ENCODE measurements at places on chromosomes 11 and 22.
A peak's percentile ranks its signal among the peaks of the same experiment; 100 is the strongest.

GRCh38 chr11:122795307-122795706 is 43.0 kb upstream of the CRTAM start:
- no peak for DNase-seq

DNA sequence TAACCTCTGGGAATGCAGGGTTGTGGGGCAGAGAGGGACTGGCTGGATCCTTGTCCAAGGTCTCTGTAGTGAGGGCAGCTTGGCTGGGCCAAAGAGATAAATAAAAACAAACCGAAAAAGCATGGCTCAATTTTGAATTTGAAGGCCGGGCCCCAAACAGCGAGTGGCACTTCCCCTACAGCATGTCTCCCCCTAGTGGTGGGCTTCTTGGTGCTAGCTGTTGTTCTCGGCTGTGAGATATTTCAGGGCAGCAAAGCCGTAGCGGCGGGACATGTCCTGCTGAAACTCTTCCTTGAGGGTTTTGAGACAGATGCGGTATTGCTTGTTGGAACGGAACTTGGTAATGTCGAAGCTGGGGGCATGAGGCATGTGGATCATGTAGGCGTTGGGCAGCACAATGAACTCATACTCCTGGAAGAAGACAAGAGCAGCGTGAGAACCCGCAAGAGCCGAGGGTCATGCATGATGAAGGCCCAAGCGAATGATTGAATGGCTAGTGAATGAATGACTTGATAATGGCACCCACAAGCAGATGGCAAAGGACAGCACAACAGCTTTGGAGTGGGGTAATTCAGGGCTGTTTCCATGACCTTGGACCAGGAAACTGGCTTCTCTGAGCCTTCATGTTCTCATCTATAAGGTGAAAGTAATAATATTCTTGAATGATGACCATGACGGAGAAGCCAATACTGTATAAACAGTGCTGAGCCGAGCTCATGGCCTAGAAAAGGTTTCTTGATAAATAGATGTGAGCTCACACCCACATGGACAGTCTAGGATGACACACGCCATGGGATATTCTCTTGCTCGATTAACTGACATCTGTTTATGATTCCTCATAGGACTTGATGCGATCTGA is 216.3 kb upstream of the SYN3 start:
- DNase-seq: peak; percentile 83

- DNase-seq: no peak
Measured at GRCh38 chr22:42855721-42856120, 1.4 kb downstream of the ARFGAP3 start.

- no peak for DNase-seq
Measured at GRCh38 chr11:12692229-12693075, 18.2 kb downstream of the TEAD1 start.

DNA sequence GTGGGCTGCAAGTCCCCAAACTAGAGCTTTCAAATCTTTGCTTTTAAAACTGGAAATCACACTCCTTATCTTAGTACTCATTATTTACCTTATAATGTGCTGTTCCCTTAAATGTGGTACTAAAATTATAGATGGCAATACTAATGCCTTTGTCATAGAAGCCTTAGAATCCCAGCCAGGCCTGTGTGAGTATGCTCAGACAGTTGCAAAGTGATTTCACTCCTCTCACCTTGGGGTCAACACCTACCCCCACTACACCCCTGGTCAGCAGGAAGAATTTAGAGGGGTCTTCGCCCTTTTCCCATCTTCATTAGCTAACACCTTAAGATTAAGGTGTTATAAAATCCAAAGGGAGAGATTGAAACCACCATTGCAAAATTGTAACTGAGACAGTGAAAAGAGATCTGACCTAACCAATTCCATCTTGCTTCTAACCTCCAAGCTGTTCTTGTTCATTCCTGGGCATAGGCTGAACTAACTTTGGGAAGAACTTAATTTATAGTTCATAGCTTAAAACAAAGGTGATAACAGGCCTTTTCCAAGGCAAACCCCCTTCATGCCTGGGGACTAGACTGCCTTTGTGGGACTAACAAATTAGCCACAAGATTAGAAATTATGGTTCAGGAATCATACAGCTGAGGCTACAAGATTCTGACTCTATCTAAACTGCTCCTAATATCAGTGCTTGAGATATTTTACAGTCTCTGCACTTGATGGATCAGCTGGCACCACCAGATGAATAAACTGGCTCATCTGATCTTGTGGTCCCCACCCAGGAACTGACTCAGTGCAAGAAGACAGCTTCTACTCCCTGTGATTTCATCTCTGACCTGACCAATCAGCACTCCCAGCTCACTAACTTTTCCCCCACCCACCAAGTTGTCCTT is 10.4 kb upstream of the MRPL17 start:
- DNase-seq: no peak

DNA sequence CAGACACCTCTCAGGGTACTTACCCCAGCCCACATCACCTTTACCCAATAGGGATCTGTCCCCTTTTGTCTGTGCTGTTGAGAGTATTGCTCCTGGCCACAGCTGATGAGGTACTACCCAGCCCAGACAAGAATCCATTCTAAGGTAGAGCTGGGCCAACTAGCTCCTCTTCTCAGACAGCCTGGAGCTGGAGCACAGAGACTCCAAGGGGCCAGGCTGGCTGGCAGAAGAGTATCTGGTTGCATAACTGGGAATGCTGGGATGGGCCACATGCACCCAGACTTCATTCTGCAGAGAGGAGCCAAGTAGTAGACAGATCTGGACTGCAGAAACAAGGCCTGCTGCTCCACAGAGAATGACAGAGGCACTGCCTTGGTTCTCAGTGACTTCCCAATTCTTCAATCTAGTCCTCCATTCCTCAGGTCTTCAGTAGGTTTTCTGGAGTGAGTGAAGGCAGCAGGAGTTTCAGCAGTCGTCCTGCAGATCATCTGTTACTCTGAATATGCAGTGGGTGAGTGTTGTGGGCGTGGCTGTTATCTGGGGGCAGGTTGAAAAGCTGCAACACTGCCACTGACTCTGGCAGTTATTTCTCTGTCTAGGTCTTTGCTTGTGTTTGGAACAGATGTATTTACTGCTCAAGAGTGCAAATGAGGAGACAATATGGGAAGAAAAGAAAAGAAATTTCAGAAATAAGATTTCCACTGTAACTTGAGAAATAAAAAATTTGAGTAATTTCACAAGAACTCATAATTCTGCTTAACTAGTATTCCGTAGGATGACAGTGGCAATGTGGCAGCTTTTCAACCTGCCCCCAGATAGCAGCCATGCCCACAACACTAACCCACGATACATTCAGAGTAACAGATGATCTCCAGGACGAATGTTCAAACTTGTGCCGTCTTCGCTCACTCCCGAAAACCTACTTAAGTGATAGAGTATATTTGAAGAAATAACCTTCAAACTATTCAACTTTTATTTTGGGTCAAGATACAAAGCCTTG is 34.9 kb downstream of the MAPK1 start:
- no peak for DNase-seq

DNA sequence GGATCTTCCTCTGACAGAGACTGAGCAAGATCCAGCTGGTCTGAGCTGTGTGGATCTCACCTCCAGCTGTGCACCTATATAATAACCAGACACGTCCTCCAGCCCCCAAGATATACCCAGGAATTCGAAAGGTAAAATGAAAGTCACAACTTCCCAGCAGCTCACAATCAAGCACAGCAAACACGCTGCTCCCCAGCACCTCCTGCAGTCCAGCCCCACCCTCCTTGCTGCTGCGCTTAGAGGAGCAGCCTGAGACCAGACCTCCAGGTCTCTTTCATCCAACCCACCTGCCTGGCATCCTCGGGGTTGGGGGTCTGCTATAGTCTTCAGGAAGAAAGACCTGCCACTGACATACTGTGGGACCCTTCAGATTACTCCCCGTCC is 3.0 kb upstream of the APOL4 start:
- DNase-seq: no peak

GRCh38 chr11:100791860-100792259 is 104.8 kb downstream of the ARHGAP42 start:
- DNase-seq: peak; percentile 23

- DNase-seq: no peak
Measured at GRCh38 chr22:46081036-46081830, 69.1 kb upstream of the PPARA start.

DNA sequence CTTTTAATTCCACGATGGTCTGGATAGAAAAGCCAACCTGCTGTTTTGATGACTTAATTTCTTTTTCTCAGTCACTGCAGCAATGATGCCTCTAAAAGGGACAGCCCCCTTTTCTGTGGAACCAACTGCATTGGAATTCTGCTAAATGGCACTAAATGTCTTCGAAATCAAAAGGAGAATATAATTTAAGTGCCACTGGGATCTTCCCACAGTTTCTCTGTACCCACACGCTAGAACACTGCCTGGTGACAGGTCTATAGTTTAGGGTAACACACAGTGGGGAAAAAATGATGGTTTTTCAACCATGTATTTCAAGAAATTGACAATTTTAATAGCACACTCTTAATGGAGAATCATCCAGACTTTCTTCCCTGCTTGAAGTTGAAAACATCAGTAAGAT is 182.3 kb downstream of the OPCML start:
- DNase-seq: no peak

DNA sequence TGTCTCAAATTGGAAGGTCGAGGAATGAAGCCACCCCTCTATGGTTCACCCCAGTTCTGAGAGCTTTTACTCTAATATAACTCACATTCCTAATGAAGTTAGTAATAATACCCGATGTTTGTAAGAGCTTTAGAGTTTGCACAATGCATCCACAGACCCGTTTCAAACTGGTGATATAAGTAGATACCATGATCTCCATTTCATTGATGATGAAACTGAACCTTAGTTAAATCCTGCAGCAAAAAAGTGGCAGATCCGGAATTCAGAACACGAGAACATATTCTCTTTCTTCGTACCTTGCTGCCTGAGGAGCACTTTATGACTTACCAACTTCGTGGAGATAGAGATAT is 757 bp upstream of the RBFOX2 start:
- DNase-seq: no peak

DNA sequence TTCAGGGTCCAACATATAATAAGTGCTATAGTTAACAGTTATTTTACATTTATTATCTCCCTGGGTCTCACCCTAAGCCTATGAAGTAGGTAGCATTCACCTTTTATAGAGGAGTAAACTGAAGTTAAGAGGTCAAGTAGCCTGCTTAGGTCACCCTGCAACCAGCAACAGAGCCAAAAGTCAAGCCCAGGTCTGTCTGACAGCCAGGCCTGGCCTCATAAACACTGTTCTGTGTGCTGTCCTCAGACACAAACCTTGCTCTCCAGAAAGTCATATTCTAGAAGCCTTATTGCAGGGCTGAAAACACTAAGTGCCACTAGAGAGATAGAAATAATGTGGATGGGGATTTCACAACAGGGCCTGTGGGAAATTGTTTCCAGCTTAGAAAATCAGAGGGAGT is 59.3 kb downstream of the BDNF start:
- DNase-seq: no peak

GRCh38 chr11:62897311-62897710 is 16.6 kb downstream of the SLC3A2 start:
- no peak for DNase-seq

DNA sequence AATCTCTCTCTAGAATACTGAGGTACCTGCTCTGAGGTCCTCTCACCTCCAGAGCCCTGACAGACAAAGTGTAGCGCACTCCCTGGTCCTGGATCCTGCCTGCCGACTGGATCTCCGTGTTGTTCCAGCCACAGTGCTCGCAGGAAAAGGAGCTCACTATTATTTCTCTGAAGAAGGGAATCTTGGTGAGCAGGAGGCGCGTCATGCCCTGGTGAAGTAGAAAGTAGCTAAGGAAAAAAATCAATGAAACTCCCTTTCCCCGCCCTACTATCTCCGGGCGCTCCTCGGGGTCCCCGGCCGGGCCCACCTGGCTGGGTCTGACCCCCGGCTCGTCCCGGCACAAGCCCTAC is 412 bp downstream of the ZPR1 start:
- no peak for DNase-seq

GRCh38 chr11:112392904-112393303 is 132.2 kb upstream of the PLET1 start:
- DNase-seq: no peak

DNA sequence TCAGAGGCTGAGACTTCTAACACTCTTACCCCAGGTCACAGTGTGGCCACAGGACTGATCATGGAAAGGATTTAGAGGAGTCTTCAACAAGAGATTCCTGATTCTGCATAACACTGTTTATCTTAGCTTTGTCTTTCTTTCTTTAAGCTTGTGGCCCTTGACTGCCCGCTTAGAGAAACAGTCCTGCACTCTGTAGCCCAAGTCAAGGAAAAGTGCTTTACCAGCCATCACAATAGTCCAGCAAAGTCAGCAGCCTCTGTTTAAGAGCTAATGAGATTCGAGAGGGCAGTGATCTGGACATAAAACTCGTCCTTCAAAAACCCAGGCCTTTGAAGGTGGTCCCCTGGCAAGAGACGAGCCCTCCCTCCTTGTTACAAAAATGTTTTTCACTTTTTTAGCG is 30.0 kb downstream of the PRDM10 start:
- DNase-seq: no peak

GRCh38 chr11:95067039-95067840 is 521 bp downstream of the SRSF8 start:
- peak; percentile 83 for DNase-seq

GRCh38 chr11:106395716-106396349 is 318.4 kb downstream of the AASDHPPT start:
- DNase-seq: no peak

DNA sequence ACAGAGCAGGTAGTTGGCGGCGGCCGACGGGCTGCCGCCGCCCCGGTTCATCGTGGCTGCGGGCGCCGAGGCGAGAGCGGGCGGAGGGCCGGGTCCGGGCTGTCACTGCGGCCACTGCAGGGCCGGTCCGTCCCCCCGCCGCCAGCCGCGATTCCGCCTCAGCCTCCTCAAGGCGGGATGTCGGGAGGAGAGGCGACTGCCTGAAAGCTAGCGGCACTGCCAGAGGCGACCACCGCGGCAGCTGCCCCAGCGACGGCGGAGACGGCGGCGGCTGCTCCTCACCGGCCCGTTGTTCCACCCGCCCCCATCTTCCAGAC is 234 bp downstream of the SESN3 start:
- no peak for DNase-seq

- no peak for DNase-seq
Measured at GRCh38 chr11:43986881-43987280, 44.4 kb downstream of the C11orf96 start.

GRCh38 chr11:110490886-110491285 is 61.1 kb downstream of the FDX1 start:
- no peak for DNase-seq

DNA sequence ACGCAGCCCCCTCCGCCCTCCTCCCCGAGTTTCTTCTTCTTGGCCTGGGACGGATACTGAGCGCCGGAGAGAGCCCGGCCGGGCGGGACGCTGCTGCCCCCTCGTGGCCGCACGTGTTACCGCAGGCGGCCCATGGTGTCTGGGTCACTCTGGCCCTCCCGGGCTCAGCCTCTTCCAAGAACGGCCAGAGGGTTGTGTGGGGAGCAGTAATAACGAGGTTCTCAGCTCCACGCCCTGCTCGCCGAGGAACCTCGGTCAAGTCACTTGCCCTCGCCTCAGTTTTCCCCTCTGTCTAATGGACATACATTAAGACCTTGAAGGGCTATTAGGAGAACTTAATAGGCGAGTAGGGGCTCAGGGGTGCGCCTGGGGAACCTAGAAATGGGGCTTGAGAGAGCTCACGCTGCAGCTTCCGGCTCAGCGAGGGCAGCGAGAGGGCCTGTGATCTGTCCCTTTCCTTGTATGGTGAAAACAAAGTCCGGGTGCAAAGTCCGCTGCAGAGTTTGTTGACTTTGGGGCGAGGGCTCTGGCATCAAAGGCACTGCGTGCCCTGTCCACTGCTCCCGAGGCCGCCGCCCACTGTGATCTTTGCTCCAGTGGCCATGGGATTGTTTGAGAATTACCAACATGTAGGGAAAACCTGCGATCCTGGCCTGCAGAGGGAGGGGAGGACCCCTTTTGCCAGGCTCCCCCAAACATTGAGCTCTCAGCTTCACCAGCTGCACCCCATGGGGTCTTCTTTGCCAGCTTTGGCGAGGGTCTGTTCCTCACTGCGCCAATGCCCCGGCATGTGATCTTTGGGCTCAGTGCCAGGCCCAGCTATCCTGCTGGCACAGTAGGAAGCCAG is 14.4 kb upstream of the LRP5 start:
- peak; percentile 38 for DNase-seq

Measured in H1 (cell line).